ENCODE measurements at places on chromosomes 16 and 17.

- DNase-seq: no peak
Observed at GRCh38 chr16:78150233-78150632, 50.8 kb downstream of the WWOX start.

DNA sequence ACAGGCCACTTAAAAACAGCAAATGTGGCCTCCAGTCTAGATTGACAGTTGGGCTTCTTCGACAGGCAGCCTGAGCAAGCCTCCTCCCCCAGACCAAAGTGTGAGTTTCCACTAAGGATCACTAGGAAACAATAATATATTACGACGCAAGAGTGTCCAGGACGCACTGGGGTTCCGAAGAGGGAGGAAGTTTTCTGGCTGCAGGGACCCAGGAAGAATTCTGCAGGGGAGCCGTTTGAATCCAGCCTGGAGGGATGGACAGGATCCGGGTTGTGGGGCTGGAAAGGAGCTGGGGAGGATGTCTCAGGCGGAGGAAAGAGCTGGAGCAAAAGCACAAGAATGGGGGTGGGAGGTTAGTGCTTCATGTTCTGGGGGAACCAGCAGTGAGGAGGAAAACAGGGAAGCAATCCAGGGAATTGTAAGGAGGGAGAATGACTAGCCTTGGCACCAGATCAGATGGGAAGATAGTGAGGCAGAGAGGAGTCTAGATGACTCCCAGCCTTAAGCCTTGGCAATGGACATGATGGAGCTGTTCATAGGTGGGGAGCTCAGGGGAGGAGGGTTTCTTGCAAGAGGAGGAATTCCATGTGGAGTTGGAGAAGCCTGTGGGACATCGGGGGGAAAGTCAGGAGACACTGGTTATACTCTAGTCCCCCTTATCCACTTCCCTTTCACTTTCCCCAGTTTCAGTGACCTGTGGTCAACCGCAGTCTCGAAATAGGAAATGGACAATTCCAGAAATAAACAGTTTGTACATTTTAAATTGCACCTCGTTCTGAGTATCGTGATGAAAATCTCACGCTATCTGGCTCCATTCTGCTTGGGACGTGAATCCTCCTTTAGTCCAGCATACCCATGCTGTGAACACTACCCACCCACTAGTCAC, 26.6 kb downstream of the NGFR start:
- DNase-seq: no peak

DNA sequence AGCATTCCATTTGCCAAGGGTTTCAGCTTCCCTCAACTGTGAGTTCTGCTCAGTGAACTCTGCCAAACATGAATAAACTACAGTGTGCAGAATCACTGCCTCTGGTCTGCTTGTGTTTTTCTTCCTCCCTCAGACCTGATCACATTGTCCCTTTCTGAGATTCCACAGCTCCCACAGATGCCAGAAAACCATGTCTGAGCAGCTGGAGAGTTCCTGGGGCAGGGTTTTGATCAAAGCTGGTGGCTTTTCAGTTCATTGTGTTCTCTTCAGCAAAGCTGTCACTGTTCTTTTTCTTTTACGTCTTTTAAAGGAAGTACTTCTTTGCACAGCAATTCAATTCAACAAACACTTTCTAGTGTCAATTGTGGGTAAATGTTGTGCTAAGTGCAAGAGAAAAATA, 555.8 kb downstream of the RBFOX1 start:
- no peak for DNase-seq

- DNase-seq: no peak
Observed at GRCh38 chr17:57895382-57896060, 45.7 kb upstream of the MRPS23 start.

GRCh38 chr17:61247439-61247838, 152.2 kb upstream of the TBX2 start:
- no peak for DNase-seq

GRCh38 chr17:39054111-39054645, 87.0 kb upstream of the FBXO47 start:
- DNase-seq: no peak

- no peak for DNase-seq
Observed at GRCh38 chr16:54373534-54374520, 87.2 kb upstream of the IRX3 start.

GRCh38 chr17:27506348-27507218, 50.3 kb downstream of the KSR1 start:
- no peak for DNase-seq

DNA sequence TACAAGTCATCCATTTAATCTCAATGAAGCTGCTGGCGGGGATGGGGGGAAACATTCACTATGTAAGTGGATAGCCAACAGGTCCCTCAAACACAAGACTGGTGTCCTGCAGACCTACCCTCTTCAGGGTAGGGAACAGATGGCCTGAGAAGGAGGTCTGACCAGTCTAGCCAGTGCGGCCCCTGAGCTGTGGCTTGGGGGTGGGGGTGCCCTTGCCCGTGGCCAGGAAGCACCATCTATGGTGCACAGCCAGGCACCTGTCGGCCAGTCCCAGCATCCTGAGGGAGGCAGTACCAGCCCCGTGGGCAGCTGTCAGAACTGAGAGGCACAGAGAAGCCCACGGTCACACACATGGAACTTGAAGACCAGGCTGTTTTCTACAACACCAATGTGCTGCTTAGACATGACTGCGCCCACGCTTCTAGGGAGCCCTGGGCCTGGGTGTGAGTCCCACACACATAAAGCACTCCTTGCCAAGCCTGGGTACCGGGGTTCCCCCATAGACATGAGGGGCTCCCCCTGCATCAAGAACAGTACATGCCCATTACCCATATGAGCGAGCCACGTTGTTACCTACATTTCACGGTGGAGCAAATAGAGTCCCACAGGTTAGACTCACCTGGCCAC, 40.9 kb downstream of the RMI2 start:
- DNase-seq: no peak

- DNase-seq: no peak
Observed at GRCh38 chr17:81941484-81942166, 4.5 kb upstream of the PYCR1 start.

GRCh38 chr17:6393351-6393952, 41.5 kb downstream of the AIPL1 start:
- DNase-seq: no peak

GRCh38 chr16:80989801-80990200, 16.9 kb downstream of the CMC2 start:
- no peak for DNase-seq

GRCh38 chr17:69677130-69677529, 262.6 kb downstream of the MAP2K6 start:
- DNase-seq: no peak

DNA sequence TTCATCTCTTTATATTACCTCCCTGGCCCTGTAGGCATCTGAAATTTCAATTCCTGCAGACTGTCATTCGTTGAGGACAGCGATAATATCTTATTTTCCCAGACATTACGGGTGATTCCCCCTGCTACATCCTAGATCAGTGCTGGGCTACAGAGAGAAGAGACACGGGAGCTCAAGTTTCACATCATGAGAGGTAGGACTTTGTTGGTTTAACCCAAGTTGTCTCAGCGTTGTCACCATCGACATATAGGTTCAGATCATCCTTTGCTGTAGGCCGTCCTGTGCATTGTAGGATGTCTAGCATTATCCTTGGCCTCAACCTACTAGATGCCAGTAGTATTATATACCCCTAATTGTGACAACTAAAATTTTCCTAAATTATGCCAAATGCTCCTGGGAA, 19.3 kb downstream of the MT1X start:
- no peak for DNase-seq

- no peak for DNase-seq
Observed at GRCh38 chr17:76241204-76241538, 878 bp upstream of the RNF157 start.

- no peak for DNase-seq
Observed at GRCh38 chr17:42405963-42406495, 17.0 kb downstream of the CAVIN1 start.

GRCh38 chr16:67158637-67159600, 790 bp downstream of the TRADD start:
- DNase-seq: no peak

DNA sequence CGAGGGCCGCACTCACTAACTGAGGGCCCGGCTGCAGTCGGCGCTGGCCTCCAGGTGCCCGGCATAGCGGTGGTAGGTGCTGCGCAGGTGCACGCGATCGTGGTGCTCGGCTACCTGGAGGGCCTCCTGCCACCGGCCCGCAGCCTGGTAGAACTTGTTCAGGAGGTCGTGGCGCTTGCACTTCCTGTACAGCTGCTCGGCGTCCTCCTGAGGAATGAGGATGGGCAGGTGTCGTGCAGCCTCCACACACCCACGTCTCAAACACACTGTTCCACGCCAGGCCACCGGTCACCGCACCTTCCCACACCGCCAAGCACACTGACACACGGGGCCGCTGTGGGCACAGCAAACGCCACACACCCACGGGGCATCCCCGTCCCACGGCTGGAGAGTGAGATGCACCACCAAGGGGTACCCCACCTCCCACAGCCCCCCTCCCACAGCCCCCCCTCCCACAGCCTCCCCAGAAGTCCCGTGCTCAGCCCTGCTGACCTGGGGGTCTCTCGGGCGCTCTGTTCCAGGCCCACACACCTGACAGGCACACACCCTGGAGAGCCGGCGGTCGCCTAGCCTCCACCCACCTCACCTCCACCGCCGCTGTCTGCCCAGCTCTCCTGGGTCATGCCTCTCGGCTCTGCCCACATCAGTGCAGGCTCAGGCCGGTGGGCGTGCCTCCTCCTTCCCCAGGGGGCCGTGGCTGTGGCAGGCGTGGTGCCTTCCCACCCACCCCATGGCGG, 7.4 kb upstream of the TMEM204 start:
- DNase-seq: no peak

DNA sequence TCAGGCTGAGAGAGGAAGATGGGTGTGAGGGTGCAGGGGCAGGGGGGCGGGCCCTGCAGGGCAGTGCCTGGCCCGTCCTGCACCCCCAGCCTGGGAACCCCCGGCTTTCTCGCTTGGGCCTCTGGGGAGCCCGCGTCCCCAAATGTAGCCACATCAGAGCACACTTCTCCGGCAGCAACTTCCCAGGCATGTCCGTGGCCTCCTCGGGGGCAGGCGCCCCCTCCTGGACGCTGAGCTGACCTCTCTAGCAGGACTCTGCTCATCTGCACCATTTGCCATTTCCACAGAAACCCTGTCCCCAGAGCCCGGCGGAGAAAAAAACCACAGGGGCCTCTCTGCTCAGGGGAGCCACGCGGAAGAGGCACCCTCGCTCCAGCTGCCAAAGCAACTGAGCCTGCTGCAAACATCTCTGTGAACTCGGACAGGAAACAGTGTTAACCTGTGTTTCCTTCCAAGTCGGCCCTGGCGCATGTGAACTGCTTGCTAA, 63.4 kb downstream of the KLHDC4 start:
- no peak for DNase-seq

- DNase-seq: no peak
Observed at GRCh38 chr17:43529947-43530287, 16.2 kb downstream of the ETV4 start.

- DNase-seq: no peak
Observed at GRCh38 chr17:6714315-6714874, 1.2 kb upstream of the SLC13A5 start.

DNA sequence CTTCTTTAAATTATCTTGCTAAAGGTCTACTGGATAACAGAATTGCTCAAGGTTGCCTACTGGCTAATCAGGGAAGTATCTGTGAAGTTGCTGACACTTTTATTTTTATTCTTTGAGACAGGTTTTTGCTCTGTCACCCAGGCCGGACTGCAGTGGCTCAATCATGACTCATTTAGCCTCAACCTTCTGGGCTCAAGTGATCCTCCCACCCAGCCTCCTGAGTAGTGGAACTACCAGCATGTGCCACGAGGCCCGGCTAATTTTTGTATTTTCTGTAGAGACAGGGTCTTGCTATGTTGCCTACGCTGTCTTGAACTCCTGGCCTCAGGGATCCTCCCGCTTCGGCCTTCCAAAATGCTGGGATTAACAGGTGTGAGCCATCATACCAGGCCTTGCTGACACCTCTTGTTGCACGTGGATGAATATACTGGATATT, 43.1 kb downstream of the GLG1 start:
- no peak for DNase-seq

GRCh38 chr16:55495616-55496289, 13.1 kb upstream of the LPCAT2 start:
- DNase-seq: no peak

DNA sequence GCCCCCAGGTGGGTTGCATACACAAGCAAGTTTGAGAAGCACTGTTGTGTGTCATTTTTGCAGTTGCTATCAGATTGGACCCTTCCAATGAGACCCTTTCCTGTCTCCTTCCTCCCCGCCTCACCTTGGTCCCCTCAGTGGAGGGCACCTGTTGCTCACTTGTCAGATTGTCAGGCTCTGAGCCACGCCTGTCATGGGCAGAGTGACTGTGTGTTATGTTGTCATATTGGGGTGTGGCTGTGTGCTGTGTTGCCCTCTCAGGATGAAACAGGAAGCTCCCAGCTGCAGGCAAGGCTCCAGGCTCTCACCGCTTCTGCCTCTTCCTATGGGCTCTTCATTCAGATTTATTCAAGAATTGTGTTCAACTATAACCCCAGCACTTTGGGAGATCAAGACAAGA, 302.9 kb downstream of the CPPED1 start:
- DNase-seq: no peak

DNA sequence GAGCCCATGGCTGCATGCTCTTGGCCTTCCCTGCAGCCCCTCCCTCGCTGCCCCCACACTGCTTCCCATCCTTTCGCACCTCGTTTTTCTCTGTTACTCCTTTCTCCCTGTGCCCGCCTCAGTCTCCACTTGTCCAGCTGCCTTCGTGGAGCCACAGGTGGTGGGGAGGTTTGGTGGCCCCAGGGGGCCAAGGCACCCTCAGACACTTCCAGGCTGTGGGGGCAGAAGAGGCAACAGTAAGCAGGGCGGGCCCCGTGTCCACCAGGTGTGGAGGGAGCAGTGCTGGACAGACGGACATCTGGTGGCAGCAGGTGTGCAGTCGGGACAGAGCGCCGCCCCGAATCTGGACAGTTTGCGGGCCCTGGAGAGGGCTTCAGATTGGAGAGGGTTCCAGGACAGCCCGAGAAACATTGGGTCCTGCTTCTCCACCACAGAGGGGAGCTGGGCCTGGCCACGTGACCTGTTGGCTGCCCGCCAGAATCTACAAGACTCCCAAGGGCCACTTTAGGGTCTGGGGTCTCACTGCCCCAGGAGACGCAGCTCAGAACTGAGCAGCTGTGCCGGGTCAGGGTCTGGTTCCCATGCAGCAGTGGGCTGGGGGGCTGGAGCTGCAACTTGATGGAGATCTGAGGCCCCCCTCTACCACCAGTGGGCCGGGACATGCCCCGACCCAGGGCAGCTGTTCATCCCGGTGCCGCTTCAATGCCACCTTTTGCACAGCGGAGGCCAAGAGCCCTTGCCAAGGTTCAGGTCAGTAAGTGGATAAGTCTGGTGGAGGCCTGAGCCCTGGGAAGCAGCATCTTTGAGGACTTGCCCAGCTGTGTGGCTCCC, 22.8 kb downstream of the BAHCC1 start:
- DNase-seq: no peak

- no peak for DNase-seq
Observed at GRCh38 chr17:53270936-53271335, 551.8 kb upstream of the KIF2B start.

- DNase-seq: no peak
Observed at GRCh38 chr16:1237990-1238389, 2.5 kb upstream of the TPSAB1 start.

DNA sequence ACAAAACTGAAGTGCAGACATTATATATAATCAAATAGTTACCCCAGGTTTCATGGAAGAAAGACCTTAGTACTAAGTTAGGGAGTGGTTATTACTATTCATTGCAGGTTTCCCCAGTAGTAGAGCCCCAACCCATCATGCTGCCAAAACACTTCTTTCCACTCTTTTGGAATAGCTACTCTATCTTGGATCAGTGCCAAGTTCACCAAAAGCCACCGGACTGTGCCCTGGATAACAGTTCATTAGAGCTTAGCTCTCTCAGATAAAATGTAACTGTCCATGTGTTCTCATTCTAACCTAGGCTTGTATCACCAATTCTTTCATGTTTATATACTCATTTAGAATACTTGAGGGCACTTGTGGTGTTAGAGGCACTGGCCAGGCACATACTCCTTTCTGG, 540.1 kb upstream of the C16orf82 start:
- no peak for DNase-seq
